Central memory CD8-positive, alpha-beta T cell (primary cell): ENCODE measurements at places on chromosomes 1 and 21.

- H3K27me3 ChIP-seq: no peaks in the 10 kb centered on the region
- no peaks in the 10 kb centered on the region for H3K4me1 ChIP-seq
- H3K4me3 ChIP-seq: no peak overlapping the region
- no peaks in the 10 kb centered on the region for H3K36me3 ChIP-seq
- no peak overlapping the region for H3K27ac ChIP-seq
- no peak for DNase-seq
These were observed 108.0 kb downstream of the BRINP2 start for GRCh38 chr1:177278626-177279390.

DNA sequence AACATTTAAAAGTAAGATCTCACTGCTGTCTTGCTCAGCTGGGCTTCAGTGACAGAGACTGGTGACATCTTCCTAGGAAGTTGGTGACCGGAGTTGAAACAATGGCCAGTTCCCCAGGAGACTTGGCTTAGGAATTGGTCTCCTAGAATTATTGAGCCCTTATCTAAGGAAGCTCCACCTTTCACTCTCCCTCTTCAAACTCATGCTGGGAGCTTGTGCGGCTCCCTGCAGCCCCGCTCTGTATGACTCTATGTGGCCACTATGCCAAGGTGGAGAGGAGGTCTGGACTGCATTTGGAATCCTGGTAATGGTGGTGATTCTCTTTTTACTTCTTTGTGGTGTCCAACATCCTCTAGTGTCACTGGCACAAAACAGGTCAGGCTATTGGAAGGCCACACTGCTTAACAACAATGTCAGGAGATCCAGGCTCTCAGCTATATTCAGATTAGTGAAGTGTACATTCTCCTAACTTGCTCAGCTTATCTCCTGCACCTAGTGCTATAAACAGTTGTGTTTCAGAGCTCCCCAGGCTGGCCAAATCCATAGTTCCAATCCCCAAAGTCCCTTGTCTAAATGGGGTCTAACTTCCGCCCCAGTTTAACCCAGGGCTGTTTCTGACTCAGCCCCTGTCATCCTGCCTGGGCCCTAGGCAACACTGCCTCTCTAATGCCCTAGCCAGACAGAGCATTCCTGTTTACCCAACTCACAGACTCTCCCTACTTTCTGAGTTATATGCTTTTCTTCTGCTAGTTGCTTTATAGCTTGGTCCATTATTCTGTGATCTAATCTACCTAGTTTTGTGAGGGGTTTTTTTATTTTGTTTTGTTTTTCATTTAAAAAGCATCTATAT, 18.3 kb downstream of the ATP2B4 start:
- DNase-seq: no peak
- H3K27me3 ChIP-seq: no peaks in the 10 kb centered on the region
- H3K4me3 ChIP-seq: peak overlapping the region; percentile 21
- H3K36me3 ChIP-seq: peaks cover 30% of the 10 kb centered on the region
- peak overlapping the region; percentile 93 for H3K27ac ChIP-seq
- H3K4me1 ChIP-seq: peaks cover 73% of the 10 kb centered on the region

DNA sequence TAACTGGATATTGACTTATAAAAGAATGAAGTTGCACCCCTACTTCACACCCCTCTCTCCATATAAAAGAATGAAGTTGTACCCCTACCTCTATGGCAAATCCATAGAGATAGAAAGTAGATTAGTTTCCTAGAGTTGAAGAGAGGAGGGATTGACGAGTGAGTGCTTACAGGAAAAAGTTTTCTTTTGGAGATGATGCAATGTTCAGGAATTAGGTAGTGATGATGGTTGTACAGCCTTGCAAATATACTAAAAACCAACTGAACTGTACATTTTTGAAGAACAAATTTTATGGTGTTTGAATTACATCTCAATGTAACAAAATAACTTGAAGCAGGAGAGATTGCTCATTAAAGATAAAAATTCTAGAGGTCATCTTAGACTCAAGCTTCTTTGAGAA, 272.9 kb downstream of the GPR52 start:
- H3K27me3 ChIP-seq: no peaks in the 10 kb centered on the region
- DNase-seq: no peak
- H3K4me3 ChIP-seq: no peak overlapping the region
- H3K4me1 ChIP-seq: peaks cover 10% of the 10 kb centered on the region
- peaks cover 14% of the 10 kb centered on the region for H3K36me3 ChIP-seq
- no peak overlapping the region for H3K27ac ChIP-seq

DNA sequence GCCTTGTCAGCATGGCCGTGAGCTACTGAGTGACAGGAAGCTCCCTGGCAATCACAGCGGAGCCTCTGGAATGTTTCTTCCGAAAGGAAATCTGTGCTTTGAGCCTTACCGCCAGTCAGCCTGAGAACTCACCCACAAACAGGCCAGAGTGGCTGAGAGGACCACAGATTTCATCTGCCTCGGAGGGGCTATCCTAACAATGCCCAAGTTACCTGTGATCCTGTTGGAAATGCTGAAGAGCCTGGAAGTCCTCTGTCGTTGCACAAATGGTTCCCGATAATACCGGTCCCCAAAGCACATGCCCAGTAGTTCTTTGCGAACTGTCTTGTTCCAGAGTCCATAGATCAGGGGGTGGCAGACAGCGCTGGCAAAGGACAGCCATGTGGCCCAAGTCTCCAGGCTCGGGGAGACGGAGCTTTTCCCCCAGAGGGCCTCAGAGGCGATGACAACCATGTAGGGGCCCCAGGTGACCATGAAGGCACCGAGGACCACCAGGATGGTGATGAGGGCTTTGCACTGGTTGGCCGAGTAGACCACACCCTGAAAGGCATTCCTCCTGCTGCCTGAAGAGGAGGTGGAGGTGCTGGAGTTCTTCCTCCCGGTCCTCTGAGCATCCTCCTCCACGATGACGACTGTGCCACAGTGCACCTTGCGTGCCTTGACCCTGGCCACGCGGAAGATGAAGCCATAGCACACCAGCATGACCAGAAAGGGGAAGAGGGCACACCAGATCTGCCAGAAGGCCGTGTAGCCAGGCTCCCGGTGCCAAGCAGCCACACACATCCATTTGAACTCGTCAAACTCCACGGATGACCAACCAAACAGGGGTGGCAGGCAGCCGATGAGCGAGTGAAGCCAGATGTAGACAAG, 40.2 kb downstream of the GPR161 start:
- H3K27ac ChIP-seq: no peak overlapping the region
- H3K36me3 ChIP-seq: no peaks in the 10 kb centered on the region
- H3K4me3 ChIP-seq: no peak overlapping the region

- H3K36me3 ChIP-seq: peaks cover 29% of the 10 kb centered on the region
- H3K4me1 ChIP-seq: peaks cover 66% of the 10 kb centered on the region
- DNase-seq: no peak
- H3K27me3 ChIP-seq: no peaks in the 10 kb centered on the region
- peak overlapping the region; percentile 99 for H3K27ac ChIP-seq
These were observed 782 bp downstream of the CSDE1 start for GRCh38 chr1:114756949-114757454.
